ENCODE measurements at places on chromosomes 5 and 9. TPM values are rescaled to one million over a fixed set of nuclear protein-coding genes. Genes with fewer than 3 reads are reported as not detected.
A peak's percentile ranks its signal among the peaks of the same experiment; 100 is the strongest.

GRCh38 chr9:79952401-79952800 is 380.6 kb downstream of the TLE4 start:
- DNase-seq, result no peak

DNA sequence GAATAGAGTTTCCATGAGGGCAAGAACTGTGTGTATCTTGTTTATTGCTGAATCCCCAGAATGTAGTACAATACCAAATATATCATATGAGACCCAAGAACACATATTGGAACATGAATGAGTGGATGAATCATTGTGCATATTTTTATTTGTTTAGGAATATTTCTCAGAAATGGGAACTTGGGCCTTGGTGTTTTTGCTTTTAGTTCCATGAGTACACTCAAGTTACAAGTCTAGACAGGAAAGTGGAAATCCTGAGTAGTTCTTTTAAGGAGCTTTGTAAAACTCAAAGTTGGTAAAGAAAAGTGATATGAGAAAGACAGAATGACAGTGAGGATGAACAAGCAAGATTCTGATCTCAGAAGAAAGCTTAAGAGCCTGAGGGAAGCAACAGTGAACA is 647.0 kb downstream of the EFNA5 start:
- DNase-seq, result no peak

GRCh38 chr5:154072414-154073171 is 33.8 kb downstream of the MFAP3 start:
- peak; percentile 56 for DNase-seq

DNA sequence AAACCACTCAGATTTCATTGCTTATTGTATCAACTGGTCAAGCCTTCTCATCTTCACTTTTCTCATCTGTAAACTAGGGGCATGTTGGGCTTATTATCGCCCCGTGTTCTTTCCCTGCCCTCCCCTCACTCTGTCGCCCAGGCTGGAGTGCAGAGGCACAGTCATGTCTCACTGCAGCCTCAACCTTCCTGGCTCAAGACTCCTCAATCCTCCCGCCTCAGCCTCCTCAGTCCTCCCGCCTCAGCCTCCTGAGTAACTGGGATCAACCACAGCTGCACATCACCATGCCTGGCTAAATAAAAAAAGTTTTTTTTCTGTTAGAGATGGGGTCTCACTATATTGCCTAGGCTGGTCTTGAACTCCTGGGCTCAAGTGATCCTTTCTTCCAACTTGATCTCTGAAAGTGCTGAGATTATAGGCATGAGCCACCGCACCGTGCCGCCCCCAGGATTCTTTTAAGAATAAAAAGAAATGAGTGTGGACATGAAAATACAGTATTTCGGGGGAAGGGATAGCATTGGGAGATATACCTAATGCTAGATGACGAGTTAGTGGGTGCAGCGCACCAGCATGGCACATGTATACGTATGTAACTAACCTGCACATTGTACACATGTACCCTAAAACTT is 2.0 kb downstream of the MAML1 start:
- DNase-seq, result no peak

DNA sequence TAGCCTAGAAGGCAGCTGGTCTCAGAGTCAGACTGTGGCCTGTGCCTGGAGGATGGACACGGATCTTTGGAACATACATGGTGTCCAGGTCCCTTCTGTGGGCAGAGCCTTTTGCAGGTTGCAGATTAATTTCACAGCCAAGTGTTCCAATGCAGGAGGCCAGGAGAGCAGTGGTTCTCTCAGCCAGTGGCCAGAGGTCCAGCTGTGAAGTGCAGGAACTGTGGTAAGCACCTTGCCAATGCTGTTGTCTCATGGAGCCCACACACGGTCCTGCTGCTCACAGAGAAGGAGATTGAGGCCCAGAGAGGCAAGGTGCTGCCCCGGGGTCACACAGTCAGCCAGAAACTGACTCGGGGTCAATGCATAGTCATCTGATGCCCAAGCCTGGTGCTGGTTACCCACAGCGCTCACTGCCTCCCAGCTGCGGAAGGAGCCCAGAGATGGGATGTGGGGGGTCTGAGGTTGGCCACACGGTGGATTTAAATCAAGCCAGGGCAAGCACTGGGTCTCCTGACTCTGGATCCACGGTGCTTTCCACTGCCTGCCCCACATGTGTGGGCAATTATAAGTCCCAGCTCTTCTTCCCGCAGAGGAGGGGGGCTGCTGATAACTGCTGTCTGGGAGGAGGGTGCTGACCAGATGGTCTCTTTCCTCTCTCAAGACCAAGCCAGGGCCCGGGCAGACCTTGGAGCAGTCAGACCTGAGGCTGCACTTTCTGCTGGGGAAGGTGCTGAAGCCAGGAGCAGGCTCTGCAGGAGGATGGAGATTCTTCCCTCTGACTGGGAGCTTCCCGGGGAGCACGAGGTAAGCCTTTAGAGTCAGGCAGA is 2.8 kb downstream of the PDGFRB start:
- no peak for DNase-seq

DNA sequence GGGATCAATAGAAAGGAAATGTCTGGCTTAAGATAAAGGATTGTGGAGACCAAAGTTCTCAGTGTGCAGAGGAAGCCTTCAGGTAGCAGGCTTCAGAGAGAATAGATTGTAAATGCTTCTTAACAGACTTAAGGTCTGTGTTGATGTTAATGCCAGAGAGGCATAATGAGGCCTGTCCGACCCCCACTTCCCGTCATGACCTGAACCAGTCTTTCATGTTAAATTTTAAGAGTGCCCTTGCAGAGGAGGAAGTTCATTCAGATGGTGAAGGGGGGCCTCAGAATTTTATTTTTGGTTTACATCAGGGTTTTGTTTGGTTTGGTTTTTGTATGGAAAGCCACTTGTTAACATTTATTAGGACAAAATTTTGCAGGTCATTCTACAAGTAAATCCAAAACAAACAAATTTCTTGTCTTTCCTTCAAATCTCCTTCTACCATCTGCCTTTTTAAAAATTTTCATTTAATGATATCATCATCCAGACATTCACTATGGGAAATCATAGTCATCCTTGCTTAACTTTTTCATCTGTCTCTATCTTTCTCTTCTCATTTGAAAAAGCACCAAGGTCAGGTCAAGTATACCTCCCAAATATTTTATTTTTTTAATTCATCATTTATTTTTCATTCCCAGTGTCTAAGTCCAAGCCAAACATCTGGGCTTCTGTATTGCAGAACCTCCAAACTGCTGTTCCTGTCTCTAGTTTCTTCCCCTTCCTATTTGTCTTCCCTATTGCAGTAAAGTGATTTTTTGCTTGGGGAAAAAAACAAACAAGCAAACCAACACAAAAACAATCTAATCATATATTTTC is 6.9 kb upstream of the ABCA1 start:
- no peak for DNase-seq

DNA sequence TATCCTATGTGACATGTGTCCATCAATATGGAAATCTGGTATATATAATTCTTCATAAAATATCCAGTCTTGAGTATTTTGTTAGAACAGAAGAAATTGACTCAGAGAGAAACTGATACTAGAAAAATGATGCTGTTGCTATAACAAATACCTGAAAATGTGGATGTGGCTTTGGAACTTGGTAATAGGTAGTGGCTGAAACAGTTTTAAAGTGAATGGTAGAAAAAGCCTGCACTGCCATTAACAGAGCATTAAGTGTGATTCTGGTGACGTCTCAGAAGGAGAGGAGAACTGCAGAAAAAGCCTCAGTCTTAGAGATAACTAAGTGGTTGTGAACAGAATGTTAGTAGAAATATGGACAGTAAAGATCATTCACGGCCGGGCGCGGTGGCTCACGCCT is 634.9 kb upstream of the ZNF608 start:
- DNase-seq, result no peak

DNA sequence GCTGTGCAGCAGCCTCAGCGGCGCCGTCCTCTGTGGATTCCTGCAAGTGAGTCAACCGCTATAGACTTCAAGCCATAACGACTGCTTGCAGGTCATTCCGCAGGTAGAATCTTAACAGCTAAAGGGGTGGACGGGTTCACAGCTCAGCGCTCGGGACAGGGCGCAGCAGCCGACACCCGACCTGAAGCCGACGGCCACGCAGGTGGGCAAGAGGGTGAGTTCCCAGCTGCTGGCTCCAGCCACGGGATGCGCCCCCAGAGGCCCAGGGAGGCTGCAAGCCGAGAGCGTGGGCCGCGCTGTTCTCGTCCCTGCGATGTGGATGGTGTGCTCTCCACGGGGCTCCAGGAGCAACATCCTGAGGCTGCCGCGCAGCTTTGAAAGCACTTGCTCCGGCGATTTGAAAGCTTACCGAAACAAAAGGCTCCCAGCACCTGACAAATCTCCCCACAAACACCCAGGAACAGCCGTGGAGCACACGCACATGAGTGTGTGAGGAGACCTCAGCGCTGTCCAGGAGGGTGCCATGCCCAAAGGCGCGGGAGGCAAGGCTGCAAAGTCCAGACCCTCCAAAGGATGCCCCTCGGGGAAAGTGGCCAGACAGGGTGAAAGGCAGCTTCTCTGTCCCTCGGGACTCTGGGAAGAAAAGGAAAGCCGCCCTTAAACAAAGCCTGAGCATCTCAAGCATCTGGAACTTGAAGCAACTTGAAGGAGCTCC is 48.7 kb downstream of the EXD3 start:
- DNase-seq, result no peak

GRCh38 chr5:93599399-93600120 is 16.5 kb downstream of the NR2F1 start:
- no peak for DNase-seq

DNA sequence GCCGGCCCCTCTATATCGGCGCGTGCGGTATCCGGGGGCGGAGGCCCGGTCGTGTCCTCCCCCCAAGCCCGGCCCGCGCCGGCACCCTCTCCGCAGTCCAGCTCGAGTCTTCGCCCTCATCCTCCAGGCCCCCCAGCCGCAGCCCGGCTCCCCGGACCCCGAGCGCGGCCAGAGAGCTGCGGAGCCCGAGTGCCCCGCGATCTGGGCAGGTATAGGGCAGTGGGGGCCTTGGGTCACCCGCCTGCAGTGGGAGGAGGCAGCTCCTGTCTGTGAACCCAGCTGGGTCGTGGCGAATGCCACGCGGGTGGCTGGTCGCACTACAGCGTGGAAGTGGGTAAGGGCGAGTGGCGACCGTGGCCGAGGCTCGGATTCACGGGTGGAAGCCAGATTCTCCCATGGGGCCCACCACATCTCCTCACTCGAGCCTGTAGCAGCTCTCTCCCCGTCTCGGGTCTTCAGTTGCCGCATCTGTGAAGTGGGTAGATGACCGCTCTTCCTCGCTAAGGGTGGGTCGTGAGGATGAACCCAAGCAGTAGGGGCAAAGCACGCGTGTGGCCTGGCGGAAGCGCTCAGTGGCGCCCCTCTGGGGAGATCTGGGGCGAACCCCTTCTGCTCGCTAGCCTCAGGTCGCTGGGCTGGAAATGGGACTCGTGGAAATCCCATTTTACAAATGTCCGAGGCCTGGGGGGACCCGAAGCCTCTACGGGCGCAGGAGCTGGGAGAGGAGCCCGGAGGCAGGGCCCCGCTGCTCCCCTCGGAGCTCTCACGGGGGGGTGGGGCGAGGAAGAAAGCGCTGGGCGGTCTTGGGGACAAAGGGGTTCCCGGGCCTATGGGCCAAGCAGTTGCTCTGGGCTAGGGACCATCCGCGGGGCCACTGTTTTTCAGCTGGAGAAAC is 1.9 kb downstream of the NR5A1 start:
- no peak for DNase-seq

DNA sequence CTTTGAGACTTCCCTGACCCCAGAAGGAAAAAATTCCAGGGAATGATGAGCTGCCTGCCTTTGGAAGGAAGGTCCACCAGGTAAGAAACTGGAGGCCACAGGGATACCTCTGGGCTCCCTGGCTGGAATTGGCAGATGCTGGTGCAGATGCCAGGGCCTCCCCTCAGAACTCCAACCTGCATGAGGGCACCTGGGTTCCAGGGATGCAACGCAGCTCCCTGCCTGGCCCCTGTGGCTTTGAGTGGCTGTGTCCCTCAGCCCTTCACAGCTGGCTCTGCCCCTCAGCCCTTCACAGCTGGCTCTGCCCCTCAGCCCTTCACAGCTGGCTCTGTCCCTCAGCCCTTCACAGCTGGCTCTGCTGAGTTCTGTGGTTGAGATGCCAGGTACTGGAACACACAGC is 13.9 kb downstream of the KCNMB1 start:
- DNase-seq, result no peak

DNA sequence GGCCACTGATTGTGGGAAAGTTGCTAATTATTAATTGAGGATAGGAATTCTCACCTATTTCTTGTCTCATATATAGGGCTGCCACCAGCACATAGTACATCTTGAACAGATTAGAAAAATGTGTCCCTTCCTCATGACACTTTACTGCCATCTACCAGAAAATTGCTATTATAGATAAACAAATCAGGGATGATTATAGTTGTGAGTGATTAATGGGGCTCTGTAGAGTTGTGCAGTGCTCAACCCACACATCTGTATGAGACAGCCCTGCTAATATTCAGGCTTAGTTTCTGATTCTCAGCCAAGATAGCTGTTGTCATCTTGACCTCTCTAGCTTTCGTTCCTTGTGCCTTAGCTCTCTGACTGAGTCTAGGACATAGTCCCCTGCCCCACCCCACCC is 373.3 kb downstream of the TLE4 start:
- DNase-seq, result no peak

GRCh38 chr9:114282507-114282906 is 40.4 kb upstream of the ORM1 start:
- DNase-seq, result no peak

DNA sequence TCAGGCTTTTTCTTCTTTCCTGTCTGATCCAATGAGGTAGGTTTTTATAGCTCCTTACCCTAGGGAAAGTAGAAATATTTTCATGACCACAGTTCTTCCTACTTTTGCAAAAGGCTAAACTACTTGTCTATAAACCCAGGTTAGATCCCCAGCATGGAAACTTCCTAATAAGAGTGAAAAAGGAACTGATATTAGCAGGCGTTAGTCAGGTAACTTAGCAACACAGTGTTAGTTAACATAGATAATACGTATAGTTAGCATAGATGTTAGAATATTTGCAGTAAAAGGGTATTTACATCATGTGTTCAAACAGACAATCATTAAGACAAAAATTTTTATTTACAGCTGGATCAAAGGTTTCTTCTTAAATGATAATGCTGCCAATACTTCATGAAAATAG is 162.9 kb upstream of the DAB2 start:
- no peak for DNase-seq

DNA sequence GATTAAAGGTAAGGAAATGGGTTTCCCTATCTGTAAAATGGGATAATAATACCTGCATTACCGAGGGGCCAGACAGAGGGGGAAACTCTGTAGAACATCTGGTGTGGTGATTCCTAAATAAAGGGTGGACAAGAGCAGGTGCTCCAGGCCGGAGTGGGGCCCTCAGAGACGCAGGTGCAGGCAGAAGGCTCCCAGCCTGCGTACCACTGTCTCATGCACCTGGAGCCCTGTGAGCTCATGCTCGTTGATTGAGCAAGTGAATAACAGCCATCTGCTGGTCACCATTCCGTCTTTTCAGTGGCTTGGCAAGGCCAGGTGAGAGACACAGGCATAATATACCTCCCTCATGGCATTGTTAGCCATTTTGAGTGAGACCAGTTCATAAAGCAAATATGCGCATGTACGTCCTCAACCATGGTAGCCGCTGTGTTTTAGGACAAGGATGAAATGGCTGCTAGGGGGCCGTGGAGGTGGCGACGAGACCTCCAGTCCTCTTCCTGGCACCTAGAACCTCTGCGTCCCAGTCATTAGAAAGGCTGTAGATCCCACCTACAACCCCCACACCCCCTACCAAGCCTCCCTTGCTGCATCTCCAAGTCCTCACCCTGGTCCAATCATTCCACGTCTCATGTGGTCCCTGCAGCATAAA is 198.0 kb upstream of the MVB12B start:
- DNase-seq, result no peak

TRIM7 gene
- polyA plus RNA-seq, result 0.29 TPM

GDA gene
- polyA plus RNA-seq, result 0.34 TPM

PRR7 gene
- polyA plus RNA-seq, result 1.2 TPM

DIRAS2 gene
- 5.3 TPM for polyA plus RNA-seq

EGR1 gene
- polyA plus RNA-seq, result 27.2 TPM

FYB1 gene
- polyA plus RNA-seq, result 4.3 TPM
